ENCODE measurements at places on chromosomes 1 and 21.
A peak's percentile ranks its signal among the peaks of the same experiment; 100 is the strongest.

- DNase-seq = no peak
Measured at GRCh38 chr1:19205403-19205802, 4.7 kb downstream of the UBR4 start.

GRCh38 chr1:71944006-71944405 is 338.3 kb downstream of the NEGR1 start:
- DNase-seq = no peak

DNA sequence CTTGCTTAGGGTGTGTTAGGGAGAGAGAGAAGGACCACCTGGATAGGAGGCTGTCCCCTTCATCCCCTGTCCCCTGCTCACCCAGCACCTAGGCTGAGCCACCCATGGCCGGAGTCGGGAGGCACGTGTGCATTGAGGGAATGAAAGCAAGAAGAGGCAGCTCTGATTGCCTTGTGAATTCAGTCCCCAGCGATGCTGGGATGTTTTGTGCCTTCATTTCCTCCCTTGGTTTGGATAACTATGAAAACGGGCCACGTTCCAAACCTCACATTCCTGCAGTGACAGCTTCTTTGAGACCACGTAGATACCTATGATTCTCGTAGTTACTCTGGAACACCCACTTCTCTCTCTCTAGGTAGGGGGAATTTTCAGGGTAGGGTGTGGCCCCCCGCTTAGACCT is 67.1 kb downstream of the MAN1C1 start:
- no peak for DNase-seq

- DNase-seq = no peak
Measured at GRCh38 chr1:46005594-46005993, 126.8 kb downstream of the PIK3R3 start.

- no peak for DNase-seq
Measured at GRCh38 chr1:104182251-104182650, 432.6 kb downstream of the AMY1C start.

DNA sequence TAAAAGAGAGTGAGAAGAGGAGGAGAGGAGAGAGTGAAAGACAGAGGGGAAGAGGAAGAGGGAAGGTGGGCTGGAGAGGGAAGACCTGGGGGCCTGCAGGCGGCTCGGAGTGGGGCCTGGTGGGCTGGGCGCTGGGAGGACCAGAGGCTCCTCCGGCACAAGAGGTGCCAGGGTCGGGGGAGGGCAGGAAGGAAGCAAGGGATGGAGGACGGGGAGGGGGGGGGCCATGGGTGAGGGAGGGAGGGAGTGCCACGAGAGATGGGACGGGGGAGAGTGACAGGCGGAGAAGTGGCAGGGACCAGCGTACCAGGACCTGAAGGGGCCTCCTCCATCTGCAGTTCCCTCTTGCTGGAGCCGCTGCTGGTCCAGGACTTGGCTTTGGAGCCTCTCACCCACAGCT is 87.7 kb downstream of the CASZ1 start:
- no peak for DNase-seq

- no peak for DNase-seq
Measured at GRCh38 chr1:224867715-224868114, 61.8 kb upstream of the DNAH14 start.

GRCh38 chr21:18267496-18267895 is 22.9 kb downstream of the CHODL start:
- DNase-seq = no peak

DNA sequence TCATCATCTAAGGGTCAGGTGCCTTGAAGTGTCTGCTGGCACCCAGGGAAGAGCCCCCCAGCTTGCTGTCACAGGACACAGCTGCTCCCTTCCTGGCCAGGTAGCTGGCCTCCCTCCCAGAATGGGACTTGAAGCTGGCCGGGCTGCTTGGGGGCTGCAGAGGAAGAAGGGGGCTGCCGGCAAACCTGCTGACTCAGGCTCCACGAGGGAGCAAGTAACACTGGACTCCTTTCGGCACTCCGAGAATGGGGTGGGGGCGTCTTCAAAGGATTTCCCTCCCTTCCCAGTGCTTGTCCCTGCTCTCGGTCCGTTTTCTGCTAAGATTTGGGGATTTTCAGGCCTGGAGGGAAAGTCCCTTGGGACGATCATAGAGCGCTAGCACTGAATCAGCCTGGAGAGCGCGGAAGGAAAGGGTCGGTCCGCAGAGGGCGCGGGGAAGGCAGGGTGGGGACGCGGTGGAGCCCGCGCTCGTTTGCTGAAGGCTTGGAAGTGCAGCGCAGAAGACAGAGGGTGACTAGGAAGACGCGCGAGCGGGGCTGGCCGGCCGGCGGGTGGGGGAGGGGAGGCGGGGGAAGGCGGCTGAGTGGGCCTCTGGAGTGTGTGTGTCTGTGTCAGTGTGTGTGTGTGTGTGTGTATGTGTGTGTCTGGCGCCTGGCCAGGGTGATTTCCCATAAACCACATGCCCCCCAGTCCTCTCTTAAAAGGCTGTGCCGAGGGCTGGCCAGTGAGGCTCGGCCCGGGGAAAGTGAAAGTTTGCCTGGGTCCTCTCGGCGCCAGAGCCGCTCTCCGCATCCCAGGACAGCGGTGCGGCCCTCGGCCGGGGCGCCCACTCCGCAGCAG is at the start of gene CSF1:
Gene CSF1 (plus strand): TSS at position 727 of the 840 bp plus-strand sequence. CDS start 175 bp downstream, outside the sequence.
- peak; percentile 43 for DNase-seq

DNA sequence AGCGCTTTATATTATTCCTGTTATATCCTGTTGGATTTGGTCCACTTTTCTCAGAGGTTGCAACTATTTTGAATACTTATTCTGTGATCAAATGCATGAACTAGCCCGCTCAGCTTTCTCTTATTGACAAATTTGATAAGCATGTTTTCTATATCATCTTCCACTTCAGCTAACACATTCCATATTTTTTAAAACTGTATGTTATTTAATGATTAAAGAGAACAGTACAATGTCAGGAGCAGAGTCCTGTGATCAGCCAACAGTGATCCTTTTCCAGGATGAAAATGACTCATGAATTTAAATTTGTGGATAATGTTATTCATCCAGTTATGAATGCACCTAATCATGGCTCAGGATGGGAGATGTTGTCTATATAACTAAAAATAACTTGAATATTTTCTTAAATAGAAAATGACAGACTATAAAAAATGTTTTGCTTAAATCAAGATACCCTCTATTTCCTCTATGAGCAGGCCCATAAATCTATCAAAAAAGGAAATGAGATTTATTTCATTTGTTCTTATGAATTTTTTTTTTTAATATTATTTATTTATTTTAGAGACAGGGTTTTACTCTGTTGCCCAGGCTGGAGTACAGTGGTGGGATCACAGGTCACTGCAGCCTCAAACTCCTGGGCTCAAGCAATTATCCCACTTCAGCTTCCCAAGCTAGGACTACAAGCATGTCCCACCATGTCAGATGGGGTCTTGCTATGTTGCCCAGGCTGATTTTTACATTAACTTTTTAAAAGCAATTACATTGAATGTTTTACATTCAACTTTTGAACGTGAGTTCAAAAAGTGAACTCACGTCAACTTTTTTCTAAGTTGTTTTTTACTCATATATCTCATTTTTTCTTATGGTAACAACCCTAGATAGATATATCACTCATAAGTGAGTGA is 12.5 kb downstream of the BPNT1 start:
- peak; percentile 16 for DNase-seq

DNA sequence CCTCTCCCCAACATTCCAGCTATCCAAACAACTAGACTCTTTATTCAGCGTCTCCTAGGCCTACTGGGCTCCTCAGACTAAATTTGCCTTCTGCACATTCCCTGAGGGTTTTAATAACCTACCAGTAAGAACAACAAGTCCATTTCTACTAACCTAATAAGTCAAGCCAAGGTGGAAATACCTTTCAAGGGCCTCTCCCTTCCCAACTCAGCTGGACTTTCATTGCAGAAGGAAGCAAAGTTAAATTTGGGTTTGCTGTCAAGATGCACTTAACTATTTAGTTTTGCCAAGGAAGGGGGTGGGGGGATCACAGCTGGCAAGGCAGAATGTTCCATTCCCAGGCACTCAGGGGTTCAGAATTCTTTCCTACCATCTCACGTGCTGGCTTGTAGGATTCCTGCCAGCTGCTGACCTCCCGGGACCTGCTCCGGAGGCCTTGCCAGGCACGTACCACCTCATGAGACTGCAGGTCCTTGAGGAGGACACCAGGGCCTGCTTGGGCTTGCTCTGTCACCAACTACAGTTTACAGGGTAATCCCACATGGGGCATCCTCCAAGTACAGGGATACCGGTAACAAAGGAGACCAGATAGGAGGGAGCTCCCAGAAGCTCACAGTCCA is 29.8 kb downstream of the SLC30A1 start:
- no peak for DNase-seq

- DNase-seq = no peak
Measured at GRCh38 chr1:226350519-226350865, 41.5 kb upstream of the LIN9 start.
